Spinal cord (tissue), 10 donors: ENCODE measurements at places on chromosomes 2 and 18. TPM values are rescaled to one million over a fixed set of nuclear protein-coding genes. Genes with fewer than 3 reads are reported as not detected.

DNA sequence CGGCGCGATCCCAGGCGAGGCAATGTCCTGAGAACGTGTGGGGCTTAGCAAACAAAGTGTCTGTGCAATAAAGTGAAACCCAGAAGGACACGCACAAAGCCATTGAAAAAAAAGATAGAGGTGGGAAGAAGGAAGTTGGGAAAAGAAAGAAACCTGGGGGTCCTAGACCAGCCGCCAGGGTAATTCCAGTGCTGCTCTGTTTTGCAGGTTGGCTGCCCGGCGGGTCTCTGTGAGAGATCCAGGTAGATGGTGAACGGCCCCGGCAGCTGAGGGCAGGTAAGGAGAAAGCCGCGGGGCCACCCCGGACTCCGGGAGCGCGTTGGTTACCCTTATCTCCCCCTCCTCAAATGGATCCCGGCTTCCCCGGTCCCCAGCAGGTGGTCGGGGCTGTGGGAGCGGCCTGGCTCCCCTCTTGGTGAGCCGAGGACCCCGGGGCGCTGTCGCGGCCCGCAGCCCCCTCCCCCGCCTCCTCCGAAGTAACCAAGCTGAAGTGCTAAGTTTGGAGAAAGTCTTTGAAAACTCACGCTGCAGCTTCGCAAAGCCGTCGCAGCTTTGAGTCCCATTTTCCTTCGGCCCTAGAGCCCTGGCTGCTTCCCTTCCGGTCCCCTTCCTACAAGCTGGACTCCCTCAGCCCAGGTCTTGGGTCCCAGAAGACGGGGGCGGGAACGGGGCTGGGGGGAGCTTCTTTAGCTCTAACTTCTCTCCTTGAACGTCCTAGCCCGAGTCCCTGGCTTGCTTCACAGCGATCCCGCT, 588 bp downstream of the OTX1 start:
- H3K27me3 ChIP-seq: peaks cover 100% of the 10 kb centered on the region
- H3K4me1 ChIP-seq: peaks cover 87% of the 10 kb centered on the region
- H3K36me3 ChIP-seq: peaks cover 7% of the 10 kb centered on the region
- peak overlapping the region; percentile 29 for H3K4me3 ChIP-seq

The NDC80 gene
- total RNA-seq: 14.9 TPM

- H3K27ac ChIP-seq: no peak overlapping the region
- no peaks in the 10 kb centered on the region for H3K36me3 ChIP-seq
- no peaks in the 10 kb centered on the region for H3K4me1 ChIP-seq
- no peaks in the 10 kb centered on the region for H3K27me3 ChIP-seq
Observed at GRCh38 chr2:50765146-50765545, 266.8 kb downstream of the NRXN1 start.

DNA sequence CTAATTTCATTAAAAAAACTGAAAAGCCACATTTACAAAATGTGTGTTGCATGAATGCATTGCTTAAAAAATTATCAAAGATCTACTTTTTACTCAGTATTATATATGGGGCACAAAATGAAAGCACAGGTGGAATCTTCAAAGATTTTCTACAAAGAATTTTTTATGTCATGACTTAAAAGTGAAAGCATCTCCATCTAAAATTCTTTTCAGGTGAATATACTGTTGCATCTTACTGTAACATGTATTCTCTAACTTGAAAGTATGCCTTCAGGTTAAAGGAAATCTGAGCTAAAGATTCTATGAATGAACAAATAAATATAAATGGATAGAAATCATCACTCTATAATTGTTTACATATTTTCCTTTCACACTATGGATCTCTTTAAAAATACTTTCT, 66.8 kb upstream of the WDR75 start:
- H3K27ac ChIP-seq: no peak overlapping the region
- H3K27me3 ChIP-seq: no peaks in the 10 kb centered on the region
- no peak for DNase-seq
- H3K4me1 ChIP-seq: no peaks in the 10 kb centered on the region
- no peaks in the 10 kb centered on the region for H3K36me3 ChIP-seq
- H3K4me3 ChIP-seq: no peak overlapping the region

DNA sequence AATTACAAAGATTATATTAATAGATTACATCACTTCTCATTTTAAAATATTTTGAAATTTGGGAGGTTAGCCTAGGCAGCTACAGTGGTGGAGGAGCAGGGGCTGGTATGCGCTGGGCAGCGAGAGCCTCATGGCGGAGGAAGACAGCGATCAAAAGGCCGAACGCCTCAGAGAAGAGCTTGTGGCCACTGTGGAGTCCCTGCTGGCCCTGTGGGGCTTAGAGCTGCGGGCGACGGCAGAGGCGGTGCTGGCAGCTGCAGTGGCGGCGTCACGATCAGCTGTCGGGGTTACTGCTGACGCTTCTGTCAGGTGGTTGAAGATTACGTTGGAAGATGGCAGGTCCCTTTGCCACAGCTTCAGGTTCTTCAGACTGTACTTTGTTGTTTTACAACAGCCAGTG, 87.4 kb downstream of the ROCK2 start:
- no peaks in the 10 kb centered on the region for H3K4me1 ChIP-seq
- H3K27me3 ChIP-seq: no peaks in the 10 kb centered on the region
- peaks cover 4% of the 10 kb centered on the region for H3K36me3 ChIP-seq
- no peak overlapping the region for H3K4me3 ChIP-seq
- no peak for DNase-seq

DNA sequence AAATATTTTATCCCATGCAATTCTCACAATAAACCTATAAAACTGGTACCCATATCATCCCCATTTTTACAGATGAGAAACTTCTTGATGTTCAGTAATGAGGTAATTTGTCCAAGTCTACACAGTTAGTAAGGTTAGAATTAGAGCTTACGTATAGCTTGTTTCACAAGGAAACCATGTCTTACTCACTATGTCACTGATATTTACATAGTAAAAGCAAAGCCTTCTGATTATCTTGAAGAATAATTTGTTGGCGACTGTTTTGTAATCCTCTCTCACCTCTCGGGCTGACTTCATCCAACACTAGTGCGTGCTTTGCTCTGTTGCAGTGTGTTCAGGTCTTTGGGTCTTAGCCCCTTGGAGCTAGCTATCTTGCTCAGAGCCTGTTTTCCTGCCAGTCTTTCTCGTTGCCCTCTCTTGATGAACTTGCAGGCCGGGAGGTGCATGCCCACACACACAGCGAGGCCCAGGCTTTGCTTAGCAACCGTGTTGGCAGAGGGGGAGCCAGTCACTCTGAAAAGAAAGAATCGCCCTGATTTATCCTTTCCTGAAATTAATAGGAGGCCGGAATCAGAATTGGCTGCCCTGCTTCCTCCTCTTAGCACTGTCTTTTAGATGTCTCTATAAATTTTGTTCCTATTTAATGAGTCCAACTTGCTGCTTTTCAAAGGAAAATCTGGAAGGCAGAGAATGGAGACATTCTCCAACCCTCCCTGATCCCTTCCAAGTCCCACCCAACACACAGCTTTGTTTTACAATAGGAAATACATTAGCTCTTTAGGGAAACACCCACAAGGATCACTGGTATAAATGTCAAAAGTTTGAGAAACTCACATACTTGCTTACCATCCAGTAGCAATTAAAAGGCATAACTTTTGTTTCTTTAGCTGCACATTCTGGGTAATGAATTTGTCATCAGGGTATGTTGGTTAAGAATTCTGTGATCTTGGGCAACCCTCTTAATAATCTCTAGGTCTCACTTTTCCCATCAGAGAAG, 97.6 kb upstream of the SEC11C start:
- DNase-seq: peak; percentile 92
- no peaks in the 10 kb centered on the region for H3K27me3 ChIP-seq
- H3K36me3 ChIP-seq: no peaks in the 10 kb centered on the region
- peak overlapping the region; percentile 88 for H3K27ac ChIP-seq
- H3K4me1 ChIP-seq: peaks cover 19% of the 10 kb centered on the region

- DNase-seq: no peak
- H3K36me3 ChIP-seq: no peaks in the 10 kb centered on the region
- H3K27ac ChIP-seq: no peak overlapping the region
- H3K4me1 ChIP-seq: no peaks in the 10 kb centered on the region
Observed at GRCh38 chr2:203973676-203974075, 37.1 kb downstream of the ICOS start.

DNA sequence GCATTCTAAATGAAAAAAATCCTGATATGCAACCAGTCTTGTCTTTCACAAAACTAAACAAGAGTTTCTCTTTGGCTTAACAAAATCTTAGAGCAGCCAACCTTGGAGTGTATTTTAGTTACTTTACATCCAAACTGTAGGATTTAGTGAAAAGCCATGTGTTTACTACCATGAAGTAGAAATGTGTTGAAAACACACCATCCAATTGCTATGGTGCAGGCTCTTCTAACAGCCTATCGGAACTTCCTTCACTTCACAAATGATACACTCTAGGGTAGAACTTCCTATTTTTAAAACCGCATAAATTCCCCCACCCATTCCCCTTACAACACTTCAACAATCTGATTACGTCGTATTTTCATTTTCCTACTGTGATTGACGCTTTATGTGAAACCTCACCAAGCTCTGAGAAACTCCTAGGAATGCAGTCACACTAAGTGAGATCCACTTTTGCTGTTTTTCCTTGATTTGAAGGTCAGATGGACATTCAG, 74.4 kb upstream of the MAP4K4 start:
- peak; percentile 47 for DNase-seq
- H3K27ac ChIP-seq: no peak overlapping the region
- no peaks in the 10 kb centered on the region for H3K27me3 ChIP-seq
- no peaks in the 10 kb centered on the region for H3K36me3 ChIP-seq

DNA sequence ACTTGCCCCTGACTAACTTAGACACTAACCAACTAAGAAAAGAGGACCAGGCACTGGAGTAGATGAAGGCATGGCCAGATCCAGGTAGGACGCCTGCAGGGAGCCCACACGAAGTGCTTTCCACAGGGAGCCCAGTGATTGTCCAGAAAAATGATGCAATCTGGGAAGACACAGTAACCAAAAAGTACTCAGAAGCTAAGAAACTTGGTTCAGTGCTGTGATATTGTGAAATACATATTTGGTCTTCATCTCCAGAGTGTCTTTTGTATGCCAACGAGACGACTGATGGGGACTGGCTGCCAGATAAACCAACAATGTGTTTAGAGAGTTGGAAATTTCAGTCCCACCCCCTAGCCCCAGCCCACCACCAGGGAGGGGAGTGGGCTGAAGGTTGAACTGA, 135.0 kb downstream of the SP3 start:
- peak overlapping the region; percentile 7 for H3K27ac ChIP-seq
- H3K27me3 ChIP-seq: no peaks in the 10 kb centered on the region
- peaks cover 8% of the 10 kb centered on the region for H3K4me1 ChIP-seq

GRCh38 chr2:108594132-108594981, 60.1 kb downstream of the LIMS1 start:
- no peaks in the 10 kb centered on the region for H3K4me1 ChIP-seq
- H3K27me3 ChIP-seq: no peaks in the 10 kb centered on the region
- no peak overlapping the region for H3K4me3 ChIP-seq
- no peak for DNase-seq
- peak overlapping the region; percentile 65 for H3K27ac ChIP-seq
- H3K36me3 ChIP-seq: no peaks in the 10 kb centered on the region

The MEIS1 gene
- total RNA-seq: 50.9 TPM

The KCNIP3 gene
- total RNA-seq: 10.6 TPM

The CHRND gene
- total RNA-seq: 0.17 TPM

DNA sequence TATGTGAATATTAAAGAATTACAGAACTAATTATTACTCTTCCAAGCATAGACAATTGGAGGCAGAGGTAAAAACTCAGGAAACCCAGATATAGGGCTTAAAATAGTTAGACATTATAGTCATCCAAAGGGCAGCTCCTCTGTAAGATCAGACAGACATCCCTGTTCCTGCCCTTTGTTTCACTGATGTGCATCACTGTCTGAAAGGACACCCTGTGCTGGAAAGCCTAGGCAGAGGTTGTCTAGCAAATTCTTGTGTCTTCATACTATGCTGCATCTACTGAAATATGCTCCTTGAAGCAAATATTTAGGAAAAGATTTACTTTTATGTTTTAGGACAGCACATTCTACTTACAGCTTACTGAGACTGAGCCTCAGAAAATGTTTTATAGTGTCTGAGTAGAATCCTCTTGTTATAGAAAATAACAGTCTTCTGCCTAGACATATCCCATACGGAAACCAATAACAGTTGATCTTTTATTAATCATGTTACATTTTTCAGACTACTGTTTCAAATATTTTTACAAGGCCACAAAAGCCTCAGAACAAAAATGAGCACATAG, 977.3 kb upstream of the CDH2 start:
- H3K27ac ChIP-seq: no peak overlapping the region
- DNase-seq: no peak

- DNase-seq: no peak
- H3K4me3 ChIP-seq: no peak overlapping the region
- peaks cover 18% of the 10 kb centered on the region for H3K4me1 ChIP-seq
- H3K27me3 ChIP-seq: no peaks in the 10 kb centered on the region
- peaks cover 3% of the 10 kb centered on the region for H3K36me3 ChIP-seq
Observed at GRCh38 chr18:76970770-76971559, 148.6 kb downstream of the ZNF236 start.

- no peaks in the 10 kb centered on the region for H3K4me1 ChIP-seq
- no peak for DNase-seq
- H3K36me3 ChIP-seq: peaks cover 5% of the 10 kb centered on the region
- no peaks in the 10 kb centered on the region for H3K27me3 ChIP-seq
Observed at GRCh38 chr2:25649786-25650185, 23.6 kb downstream of the DTNB start.

DNA sequence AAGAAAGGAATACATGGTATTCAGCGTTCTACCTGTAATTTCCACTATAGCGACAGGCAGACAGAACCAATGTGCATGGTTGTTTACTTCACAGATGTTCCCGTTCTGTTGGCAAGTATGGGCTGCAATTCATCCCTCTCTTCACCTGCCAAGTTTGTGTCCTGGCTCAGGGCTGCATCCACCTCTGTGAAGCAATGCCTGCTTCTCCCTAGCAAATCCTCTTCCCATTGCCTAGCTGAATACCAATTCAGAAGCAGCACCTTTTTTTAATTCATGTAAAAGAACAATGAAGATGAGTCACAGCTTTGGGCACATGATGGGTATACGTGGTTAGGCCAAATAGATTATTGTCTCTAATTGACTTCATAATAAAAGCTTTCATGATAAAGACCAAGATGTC, 54.7 kb upstream of the LRATD1 start:
- no peak for DNase-seq
- H3K27ac ChIP-seq: no peak overlapping the region
- H3K4me3 ChIP-seq: no peak overlapping the region
- no peaks in the 10 kb centered on the region for H3K27me3 ChIP-seq
- H3K4me1 ChIP-seq: no peaks in the 10 kb centered on the region
- H3K36me3 ChIP-seq: no peaks in the 10 kb centered on the region

The RGPD4 gene
- 0.10 TPM for total RNA-seq

- no peaks in the 10 kb centered on the region for H3K27me3 ChIP-seq
- no peaks in the 10 kb centered on the region for H3K4me1 ChIP-seq
- no peaks in the 10 kb centered on the region for H3K36me3 ChIP-seq
- H3K4me3 ChIP-seq: no peak overlapping the region
- H3K27ac ChIP-seq: no peak overlapping the region
Observed at GRCh38 chr2:34806396-34806795, 1207.3 kb upstream of the FAM98A start.
